ENCODE measurements at places on chromosomes 16 and 17.

DNA sequence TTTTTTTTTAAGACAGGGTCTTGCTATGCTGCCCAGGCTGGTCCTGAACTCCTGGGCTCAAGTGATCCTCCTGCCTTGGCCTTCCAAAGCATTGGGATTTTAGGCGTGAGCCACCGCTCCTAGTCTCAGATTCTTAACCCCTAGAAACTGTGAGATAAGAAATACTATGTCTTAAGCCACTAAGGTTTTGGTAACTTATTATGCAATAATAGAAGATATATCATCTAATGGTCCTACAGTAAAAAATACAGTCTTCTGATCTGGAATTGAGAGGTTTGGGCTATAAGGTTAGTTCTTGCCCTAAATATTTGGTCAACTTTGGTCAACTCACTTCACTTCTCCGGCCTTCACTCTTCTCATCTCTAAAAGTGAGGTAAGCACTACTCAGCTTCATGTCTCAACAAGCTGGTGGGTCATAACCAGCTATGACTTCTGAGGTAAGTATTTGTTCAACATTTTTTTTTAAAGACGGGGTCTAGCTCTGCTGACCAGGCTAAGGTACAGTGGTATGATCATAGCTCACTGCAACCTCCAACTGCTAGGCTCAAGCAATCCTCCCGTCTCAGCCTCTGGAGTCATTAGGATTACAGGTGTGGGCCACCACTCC lies 14.7 kb downstream of the RAD51D start:
- no peak for DNase-seq

- peak; percentile 69 for DNase-seq
These were observed 1.7 kb upstream of the DLX3 start for GRCh38 chr17:49996495-49997300.

- no peak for DNase-seq
These were observed 12.8 kb downstream of the G6PC3 start for GRCh38 chr17:44083250-44083849.

- DNase-seq = no peak
These were observed 4.2 kb downstream of the SLX4 start for GRCh38 chr16:3607161-3607560.
